Nephron progenitor cell (in vitro differentiated cells): ENCODE measurements at places on chromosomes 7 and 10.

- DNase-seq, result no peak
Measured at GRCh38 chr10:35276889-35277288, 59.4 kb upstream of the CCNY start.

DNA sequence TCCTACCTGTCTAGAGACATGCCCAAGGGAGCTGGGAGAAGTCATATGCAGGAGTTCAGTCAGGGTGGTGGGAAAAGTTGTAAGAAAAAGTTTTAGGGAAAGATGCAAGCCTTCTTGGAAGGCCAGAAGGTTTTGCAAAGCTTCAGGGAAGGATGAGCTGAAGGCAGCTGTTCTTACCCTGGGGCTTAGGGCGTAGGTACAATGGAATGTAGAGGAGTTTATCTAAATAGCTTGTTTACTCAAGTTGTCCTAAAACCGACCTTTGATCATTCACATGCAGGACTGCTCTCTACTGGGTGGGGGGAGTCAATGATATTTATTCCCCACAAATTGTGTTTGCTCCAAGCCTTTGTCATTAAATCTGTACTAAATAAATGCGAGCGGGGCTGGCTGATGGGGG is 277.0 kb downstream of the CRPPA start:
- no peak for DNase-seq

DNA sequence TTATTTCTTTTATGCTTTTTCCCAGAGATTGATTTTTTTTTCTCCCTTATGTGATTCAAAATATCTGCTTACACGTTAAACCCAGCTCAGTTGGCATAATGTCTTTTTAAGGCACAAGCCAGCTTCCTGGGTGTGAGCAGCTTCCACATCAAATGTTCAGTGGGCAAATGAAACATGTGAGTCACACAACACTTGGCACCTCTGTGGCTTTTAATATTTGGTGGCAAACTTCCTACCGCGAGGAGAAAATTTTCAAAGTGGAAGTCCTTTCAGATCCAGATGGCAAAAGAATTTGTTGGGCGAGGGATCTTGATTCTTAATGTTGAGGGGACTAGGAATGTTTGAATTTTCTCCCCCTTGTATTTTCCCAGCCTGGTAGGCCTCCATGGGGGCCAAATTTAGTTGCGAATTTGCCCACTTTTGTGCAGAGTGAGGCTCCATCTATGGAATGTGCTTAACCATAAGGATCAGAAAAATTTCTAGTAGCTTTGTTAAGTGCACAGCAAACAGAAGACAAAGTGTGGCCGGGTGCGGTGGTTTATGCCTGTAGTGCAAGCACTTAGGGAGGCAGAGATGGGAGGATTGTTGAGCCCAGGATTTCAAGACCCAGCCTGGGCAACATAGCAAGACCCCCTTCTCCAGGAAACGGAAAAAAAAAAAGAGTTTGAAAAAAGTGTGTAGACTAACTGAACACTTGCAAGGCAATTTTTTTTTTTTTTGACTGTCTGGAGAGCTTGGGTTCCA is 31.0 kb downstream of the CUX1 start:
- DNase-seq, result no peak

GRCh38 chr7:140581411-140581810 is 59.2 kb downstream of the DENND2A start:
- no peak for DNase-seq

DNA sequence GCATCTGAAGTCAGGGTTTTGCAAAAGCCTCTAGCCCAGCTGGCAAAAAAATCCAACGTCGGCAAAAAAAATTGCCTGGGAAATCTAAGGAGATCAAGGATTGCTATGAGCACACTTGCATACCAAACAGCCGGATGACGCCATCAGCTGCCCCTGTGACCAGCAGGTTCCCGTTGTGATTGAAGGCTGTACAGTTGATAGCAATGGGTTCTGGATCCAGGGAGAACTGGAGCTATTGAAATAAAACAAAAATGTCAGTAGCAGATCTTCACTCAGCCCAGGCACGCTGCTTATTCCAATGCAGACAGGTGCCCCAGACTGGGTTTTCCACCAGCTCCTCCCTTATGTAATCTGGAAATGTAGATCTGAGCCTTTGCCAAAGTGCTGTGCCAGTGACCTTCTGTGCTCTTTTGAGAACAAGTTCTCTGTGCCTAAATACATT is 18.7 kb upstream of the CYREN start:
- no peak for DNase-seq

- DNase-seq, result no peak
Measured at GRCh38 chr7:158611541-158611940, 23.9 kb upstream of the PTPRN2 start.

DNA sequence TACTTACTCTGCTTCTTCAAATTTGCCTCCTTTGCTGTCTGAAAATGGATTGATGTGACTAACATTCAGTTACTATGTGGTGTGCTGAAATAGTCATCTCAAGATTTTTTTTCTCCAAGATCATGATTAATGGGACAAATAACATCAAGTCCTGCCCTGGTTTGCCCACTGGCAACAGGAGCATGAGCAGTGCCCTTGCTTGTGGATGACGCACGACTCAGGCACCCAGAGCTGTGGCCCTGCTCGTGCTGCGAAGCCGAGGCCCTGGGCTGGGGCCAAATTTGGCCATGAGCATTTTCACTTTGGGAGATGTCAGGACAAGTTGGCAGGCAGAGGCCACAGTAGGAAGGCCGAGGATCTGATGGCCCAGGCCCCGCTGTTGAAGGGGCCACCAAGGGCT is 239.8 kb upstream of the IGFBP3 start:
- DNase-seq, result no peak

GRCh38 chr10:89604200-89604599 is 40.8 kb downstream of the PANK1 start:
- DNase-seq, result no peak

- DNase-seq, result no peak
Measured at GRCh38 chr10:128664729-128665128, 538.5 kb upstream of the MKI67 start.

DNA sequence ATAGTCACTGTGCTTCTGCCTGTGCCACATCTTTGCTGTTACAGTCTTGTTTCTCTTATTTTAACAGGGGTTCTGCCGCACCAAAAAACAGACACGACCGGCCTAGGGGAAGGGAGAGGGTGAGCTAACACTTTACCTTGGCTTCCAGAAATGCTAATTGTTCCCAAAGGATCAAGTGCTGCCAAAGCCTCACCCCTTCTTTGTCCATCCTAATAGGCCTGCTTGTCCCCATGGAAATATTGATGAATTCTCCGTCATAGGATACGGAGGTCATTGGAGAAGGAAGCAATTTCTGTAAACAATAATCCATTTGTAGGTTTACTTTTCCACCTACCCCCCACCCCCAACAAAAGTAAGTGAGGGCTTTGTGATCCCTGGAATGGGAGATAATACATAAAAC is 567.3 kb downstream of the KCNMA1 start:
- DNase-seq, result no peak
